DND-41 (cell line): ENCODE measurements at places on chromosomes 5 and 9.

DNA sequence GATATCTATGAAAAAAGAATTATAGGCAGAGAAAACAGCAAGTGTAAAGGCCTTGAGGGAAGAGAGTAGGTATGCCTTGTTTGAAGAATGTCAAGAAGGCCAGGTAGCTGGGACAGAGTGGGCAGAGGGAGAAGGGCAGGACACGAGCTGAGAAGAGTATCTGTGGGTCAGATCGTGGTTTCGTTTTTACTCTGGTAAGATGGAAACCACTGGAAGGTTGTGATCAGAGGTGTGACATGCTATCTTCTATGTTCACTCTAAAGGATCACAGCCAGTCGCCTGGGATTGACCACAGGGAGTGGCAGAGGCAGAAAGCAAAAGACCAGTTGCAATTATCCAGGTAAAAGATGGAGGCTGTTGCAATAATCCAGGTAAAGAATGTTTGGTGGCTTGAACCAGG lies 12.6 kb upstream of the ARHGAP26 start:
- DNase-seq = no peak

- DNase-seq = peak; percentile 95
These were observed at the start of gene FANCC for GRCh38 chr9:95317119-95317892. FANCC (minus strand) TSS chr9:95317709; CDS start chr9:95249291, 68,418 bp downstream.

DNA sequence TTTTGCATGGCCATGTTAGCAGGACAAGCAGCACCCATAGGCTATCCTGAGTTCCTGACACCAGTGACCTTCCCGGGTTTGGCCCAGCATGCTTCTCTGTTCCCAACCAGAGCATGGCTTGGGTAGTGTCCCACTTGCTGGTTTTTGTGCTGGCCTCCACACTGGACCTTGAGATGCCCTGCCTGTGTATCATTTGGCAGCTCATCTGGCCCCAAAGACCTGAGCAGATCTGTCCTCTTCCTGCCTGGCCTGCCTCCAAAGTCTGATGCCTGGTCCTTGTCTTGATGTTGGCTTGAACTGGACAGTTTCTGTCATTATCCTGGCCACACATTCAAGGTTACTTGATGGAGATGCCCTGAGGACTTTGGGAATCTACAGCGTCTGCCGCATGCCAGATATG lies 590.7 kb upstream of the KLF4 start:
- DNase-seq = no peak

- no peak for DNase-seq
These were observed 159.2 kb downstream of the ZNF608 start for GRCh38 chr5:124587280-124587679.

DNA sequence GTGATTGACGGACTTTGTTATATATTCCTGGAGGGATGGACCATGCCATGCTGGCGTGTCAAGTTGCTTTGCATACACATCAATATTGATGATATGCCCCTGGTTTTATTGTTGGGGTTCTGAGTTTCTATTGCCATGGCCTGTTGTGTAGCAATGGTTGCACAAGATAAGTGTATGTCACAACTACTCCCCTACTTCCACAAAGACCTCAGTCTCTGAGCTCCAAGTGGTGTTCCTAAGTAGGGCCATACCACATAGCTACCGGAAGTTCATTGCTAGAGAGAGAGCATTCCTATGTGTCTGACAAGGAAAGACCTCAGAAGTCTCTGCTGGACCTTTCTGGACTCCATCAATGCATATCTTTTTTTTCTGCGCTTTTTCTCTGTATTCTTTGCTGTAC lies 19.8 kb downstream of the TXNDC8 start:
- no peak for DNase-seq

GRCh38 chr5:57032151-57032551 lies 80.2 kb upstream of the MIER3 start:
- DNase-seq = no peak

DNA sequence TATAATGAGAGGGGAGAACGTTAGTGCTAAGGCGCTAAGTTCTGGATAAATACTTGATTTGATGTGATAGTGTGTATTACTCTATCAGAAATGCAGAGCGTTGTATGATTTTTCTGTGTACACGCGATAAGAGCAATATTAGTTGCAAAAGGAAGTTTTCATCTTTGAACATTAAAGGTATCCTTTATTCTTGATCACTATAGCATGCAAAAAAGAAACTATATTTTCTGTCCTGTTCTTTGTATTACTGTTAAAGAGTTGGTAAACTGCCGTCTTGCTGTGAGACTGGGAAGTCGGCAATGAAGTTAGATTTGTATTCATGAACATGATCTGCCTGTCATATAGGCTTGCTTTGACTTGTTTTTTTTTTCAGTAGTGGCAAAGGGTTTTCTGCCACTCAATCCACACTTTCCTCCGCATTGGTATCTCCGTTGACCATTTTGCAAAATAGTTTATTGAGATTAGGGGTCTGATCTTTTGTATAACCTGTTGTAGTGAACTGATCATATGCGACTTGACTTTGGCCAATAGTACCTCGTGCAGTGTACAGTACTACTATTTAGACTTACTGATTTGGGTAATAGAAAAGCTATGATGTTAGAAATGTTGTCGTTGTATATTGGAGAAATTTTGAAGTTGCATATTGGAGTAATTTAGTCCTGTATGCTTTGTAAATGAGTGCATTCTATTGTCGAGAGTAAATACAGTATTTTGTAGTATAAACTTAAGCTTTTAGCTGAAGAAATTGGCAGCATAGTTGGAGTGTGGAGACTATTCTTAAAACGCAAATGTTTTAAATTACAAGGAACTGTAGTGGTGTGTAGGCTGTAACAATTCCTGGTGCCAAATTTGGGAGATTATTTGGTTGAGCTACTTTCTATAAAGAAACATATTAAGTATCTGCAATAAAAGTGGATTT lies 1.7 kb downstream of the DENND4C start:
- no peak for DNase-seq

GRCh38 chr5:171845040-171845630 lies 59.5 kb downstream of the SMIM23 start:
- DNase-seq = no peak

GRCh38 chr5:175816348-175816747 lies 55.0 kb upstream of the CPLX2 start:
- DNase-seq = no peak

GRCh38 chr5:9784231-9784630 lies 154.1 kb upstream of the TAS2R1 start:
- no peak for DNase-seq

- peak; percentile 7 for DNase-seq
These were observed 27.7 kb upstream of the CDC23 start for GRCh38 chr5:138240650-138241385.

GRCh38 chr9:114590328-114590727 lies 2.8 kb downstream of the ATP6V1G1 start:
- no peak for DNase-seq

DNA sequence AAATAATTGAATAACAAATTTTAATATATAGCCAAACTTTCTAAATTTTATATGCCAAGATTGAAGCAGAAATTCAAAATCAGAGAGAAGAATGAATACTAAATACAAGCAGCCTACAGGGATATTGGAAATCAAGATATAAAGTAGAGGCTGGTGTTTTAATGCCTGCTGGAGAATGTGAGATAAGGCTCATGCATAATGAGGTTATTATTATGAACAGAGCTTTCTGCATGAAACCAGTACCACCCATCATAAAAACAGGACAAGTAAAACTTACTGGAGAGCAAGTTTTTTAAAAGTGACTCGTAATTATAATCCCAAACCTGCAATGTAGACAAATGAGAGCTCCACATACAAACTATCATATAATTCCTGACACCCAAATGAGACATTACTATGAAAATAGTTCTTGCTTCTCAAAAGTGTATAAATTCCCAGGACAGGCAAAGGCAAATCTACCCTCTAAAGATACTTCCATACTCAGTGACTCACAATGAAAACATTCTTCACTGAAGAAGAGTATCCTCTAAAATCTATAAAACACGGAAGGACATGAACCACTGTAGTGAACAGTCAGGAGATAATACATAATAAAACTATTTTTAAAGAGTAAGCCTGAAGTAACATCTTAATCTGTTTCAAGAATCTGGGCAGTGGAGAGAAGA lies 532.0 kb upstream of the GRAMD2B start:
- no peak for DNase-seq

DNA sequence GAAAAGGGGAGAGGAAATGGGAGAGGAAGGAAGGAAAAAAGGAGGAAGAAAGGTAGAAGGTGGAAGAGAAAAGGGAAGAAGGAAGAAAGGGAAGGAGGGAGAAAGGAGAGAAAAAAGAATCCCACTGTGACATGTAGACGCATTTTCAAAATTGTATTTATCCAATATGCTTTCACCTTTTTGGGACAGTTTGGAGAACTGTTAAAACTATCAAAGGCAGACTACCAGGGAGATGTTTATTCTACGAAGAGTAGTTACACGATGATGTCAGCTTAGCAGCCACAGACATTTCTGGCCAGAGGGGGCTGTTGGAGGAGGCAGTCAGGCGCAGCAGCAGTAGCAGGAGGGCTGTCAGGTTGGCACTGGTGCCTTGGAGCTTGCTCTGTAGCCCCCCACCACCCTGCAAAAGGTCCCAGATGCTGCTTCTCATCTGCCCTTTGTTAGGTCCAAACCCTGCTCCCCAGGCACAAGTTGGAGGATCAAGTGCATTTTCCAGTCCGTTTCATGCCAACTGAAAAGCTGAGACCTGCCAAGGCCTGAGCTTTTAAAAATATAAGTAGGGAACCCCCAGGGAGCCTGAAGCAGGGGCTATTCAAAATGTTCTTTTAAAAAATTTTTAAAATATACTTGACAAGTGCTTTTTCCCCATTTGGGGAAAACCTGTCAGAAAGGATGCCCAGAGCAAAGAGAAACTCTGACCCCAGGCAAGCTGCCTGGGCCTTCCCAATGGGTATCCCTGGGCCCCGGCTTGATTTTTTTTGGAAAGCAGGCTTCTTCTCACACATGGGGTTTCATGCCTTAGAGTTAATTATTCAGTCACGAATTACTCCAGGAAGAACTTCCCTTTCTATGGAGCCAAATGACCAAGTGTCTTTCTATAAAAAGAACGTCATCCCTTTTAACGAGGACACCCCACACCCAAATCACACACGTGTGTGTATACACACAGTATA lies 203.3 kb downstream of the SLIT3 start:
- DNase-seq = no peak

GRCh38 chr9:95049761-95050160 lies 267.7 kb downstream of the FANCC start:
- no peak for DNase-seq

GRCh38 chr9:95793924-95794828 lies 81.3 kb upstream of the ERCC6L2 start:
- no peak for DNase-seq

- no peak for DNase-seq
These were observed 172.5 kb upstream of the PTPRD start for GRCh38 chr9:10785255-10785654.

GRCh38 chr9:101094686-101095085 lies 66.2 kb downstream of the PLPPR1 start:
- no peak for DNase-seq

DNA sequence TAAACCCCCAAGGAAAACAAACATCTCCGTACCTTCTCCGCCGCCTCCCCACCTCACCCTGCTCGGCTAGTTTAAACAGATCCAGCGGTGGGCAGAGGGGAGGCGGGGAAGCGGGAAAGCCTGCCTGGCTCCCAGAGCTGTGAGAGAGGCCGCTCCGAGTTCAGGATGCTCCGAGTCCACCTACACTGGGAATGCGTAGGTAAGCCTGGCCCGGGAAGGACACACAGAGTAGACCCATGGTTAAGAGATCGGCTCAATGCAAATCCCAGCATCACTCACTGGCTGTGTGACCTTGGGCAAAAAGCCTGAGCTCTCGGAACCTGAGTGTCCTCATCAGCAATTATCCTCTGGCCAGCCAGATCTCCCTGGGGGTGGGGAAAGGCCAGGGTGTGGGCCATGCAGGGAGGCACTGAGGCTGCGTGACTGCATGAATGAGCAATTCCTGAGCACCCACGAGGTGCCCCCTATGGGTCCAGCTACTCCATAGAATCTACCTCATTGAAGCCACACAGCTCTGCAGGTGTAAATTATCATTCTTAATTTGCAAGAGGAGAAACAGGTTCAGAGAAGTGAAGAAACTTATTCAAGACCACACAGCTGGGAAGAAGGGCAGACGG lies 30.5 kb upstream of the LMX1B start:
- DNase-seq = no peak

DNA sequence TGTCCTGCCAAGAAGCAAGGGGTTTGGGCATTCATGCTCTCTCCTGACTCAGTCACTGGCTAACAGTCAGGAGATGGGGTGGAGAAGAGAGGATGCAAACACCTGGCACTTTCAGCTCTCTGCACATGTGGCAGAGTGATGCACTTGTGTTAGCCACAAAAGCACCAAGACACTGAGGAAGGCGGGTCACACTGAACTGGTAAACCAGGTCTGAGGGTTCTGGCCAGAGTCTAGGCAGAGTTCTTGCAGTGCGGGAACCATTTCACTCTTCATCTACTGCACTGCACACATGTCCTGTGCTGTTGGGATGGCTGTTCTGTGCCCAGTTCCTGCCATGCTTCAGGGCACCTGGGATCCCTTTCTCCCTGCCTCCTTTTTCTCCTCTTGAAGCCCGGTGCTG lies 157.1 kb upstream of the GDNF start:
- DNase-seq = no peak

- no peak for DNase-seq
These were observed 463.9 kb upstream of the CDH9 start for GRCh38 chr5:27502236-27502635.

GRCh38 chr5:58543723-58544122 lies 39.2 kb upstream of the RAB3C start:
- no peak for DNase-seq

GRCh38 chr9:36967997-36968396 lies 66.1 kb downstream of the PAX5 start:
- no peak for DNase-seq

DNA sequence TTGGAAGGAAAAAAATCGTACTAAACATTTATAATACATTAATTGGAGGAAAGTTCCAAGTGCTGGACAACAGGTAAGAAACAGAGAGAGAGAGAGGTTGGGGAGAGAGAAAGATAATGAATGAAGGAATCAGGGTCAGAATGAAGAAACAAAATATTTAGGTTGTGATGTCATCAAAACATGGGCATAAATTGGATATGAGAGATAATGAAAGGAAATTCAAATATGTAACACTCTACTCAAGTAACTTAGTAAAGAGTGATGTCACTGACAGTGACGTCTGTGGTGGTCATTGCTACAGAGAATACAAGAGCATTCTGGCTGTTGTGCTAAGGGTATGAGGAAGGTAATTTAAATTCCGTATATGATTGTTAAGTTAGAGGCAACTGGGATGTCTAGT lies 543.4 kb upstream of the COX7C start:
- no peak for DNase-seq

DNA sequence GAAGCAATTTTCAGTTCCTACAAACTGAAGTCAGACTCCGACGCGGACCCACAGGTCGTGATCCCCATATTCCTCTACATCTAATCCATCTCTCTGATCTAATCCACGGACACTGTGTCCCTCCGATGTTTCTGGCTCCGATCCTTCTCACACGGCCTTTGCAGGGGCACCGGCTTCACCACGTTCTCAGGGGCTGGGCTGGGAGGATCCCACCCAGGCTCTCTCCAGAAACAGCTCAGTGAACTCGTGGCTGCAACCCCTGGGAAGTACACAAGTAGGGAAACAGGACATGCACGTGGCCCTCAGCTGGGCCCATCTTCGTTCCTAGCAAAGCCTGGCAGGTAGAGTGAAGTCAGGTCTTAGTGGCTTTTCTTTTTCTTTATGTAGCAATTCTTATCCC lies 49.1 kb upstream of the OLFM1 start:
- DNase-seq = no peak

GRCh38 chr5:104327801-104328200 lies 765.2 kb upstream of the NUDT12 start:
- DNase-seq = no peak
